Astrocyte of the spinal cord (primary cell): ENCODE measurements at places on chromosomes 11 and 22.
A peak's percentile ranks its signal among the peaks of the same experiment; 100 is the strongest.

DNA sequence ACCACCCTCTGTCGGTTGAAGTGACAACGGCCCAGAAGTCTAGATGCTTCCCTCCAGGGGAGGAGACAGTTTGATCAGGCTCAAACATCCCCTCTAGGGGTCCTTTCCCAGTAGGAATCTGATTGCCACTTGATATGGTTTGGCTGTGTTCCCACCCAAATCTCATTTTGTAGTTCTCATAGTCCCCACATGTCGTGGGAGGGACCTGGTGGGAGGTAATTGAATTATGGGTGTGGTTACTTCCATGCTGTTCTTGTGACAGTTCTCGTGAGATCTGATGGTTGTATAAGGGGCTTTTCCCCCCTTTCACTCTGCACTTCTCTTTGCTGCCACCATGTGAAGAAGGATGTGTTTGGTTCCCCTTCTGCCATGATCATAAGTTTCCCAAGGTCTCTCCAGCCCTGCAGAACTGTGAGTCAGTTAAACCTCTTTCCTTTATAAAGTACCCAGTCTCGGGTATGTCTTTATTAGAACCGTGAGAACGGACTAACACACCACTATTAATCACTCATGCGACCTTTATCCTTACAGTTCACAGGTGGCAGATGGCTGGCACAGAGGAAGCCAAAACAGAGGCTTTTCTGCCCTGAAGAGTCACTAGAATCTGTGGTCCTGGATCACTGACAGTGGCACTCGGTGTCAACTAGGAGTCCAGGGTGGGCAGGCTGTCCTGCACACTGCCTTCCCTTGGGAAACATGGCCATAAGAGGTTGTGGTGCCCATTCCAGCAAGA is 21.6 kb downstream of the ASPHD2 start:
- DNase-seq: no peak

DNA sequence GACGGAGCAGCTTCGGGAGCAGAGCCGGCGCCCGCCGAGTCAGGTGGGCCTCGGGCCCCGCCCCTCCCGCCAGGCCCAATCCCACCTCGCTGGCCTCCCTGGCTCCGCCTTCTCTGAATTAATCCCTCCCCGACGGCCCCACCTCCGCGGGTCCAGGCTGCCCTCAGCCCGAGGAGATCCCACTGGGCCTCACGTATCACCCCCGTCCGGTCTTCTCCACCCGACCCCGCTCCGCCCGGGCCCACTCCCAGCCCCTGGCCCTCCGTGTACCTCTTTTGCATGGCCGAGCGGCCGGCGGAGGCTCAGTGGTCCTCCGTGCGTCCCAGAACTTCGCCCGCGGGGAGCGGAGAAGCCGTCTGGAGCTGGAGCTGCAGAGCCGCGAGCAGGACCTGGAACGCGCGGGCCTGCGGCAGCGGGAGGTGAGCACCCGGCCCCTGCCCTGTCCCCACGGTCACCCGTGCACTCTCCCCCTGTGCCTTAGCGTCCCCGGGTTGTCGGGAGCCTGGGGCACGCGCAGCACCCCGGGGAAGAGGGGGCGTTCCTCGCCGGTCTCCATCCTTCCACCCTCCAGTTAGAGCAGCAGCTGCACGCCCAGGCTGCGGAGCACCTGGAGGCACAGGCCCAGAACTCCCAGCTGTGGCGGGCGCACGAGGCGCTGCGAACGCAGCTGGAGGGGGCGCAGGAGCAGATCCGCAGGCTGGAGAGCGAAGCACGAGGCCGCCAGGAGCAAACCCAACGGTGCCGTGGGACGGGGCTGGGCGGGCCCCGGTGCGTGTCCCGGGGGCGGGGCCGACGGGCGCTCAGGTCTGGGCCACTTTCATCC is 2.2 kb upstream of the CD151 start:
- peak; percentile 66 for DNase-seq

- no peak for DNase-seq
Measured at GRCh38 chr11:43737201-43737590, 56.7 kb downstream of the HSD17B12 start.

- DNase-seq: no peak
Measured at GRCh38 chr11:122746050-122746478, 90.5 kb downstream of the UBASH3B start.

DNA sequence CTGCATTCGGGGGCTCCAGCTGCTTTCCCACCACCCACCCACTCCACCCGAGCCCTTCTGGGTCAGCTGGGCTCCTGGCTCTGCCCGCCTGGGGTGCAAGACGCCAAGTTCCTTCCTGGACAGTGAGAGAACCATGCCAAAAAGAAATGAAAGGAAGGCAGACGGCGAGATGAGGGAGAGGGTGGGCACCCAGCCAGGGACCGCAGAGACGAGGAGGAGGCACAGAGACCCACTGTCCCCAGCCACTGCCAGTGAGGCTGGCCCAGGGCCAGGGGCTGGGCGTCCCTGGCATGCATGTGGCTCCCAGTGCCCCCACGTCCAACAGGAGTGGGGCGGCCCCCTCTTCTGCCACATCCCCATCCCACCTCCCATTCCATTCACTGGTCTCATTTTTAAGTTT is 10.8 kb upstream of the CD81 start:
- no peak for DNase-seq

DNA sequence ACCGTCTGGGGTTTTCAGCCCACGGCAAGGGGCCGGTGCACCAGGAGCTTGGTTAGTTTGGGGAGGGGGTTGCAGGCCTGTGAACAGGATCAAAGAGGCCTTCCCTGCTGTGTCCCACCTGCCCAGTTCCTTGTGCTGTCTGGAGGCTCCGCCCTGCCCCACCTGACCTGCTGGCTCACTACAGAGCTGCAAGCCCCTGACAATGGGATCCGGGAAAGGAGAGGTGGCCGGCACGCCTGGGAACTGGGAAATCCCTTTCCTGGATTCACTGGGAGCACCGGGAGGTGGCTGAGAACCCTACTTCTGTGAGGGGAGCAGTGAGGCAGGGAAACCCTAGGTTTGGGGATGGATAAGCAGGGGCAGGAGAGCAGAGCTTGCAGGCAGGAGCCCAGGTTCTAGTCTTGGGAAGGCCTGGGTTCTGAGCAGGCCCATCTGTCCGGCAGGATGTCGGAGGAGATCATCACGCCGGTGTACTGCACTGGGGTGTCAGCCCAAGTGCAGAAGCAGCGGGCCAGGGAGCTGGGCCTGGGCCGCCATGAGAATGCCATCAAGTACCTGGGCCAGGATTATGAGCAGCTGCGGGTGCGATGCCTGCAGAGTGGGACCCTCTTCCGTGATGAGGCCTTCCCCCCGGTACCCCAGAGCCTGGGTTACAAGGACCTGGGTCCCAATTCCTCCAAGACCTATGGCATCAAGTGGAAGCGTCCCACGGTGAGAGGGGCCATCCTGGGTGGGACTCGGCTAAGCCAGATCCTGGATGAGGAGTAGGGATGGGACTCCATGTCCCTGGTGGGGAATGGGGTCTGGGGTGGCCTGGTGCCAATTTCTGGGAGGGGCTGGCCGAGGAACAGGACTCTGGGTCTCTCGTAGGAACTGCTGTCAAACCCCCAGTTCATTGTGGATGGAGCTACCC is 786 bp downstream of the CAPN1 start:
- no peak for DNase-seq

GRCh38 chr11:23099256-23099655 is 239.0 kb upstream of the CCDC179 start:
- DNase-seq: no peak

DNA sequence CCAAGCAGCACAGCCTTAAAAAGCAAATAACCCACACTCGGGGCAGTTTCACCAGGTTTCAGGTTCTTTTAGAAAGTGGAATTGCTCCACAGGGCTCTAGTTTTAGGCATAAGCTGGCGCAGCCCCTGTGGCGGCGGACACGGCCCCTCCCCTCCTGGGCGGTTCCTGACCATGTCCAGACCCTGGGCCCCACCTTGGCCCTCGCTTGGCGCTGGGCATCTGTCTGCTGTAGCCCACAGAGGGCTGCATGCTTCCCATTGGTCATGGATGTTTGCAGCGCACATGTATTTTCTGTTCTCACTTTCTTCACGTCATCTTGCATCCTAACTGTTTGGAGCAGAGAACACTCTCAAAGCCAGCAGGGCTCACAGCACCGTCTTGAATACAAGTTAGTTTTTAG is 244.3 kb downstream of the BRD1 start:
- DNase-seq: no peak

DNA sequence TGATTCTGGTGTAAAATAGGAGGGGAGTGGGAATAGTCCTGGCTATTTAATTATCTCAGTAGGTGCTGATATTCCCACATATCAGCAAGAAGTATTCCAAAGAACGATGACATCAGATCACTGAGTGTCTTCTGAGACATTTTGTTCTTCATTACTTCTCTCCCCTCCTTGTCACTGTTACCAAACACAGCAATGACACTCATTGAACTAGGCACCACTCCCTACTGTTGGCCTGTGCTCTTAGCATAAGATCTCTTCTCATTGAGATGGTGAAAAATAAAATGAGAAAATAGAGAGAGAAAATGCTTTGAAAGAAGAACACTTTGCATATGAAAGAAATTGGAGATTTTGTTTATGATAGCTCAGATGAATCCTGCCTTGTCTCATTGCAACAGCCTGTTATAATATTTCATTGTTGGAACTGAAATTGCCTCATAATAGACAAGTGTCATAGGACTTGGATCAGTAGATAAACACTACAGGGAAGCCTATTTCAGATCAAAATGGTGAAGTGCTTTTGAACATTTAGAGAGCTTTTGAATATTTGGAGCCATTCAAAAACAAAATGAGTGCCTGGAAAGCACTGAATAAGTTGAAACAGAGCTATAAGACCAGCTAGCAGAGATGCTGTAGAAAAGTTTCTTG is 11.3 kb upstream of the ETS1 start:
- DNase-seq: no peak

GRCh38 chr22:30233582-30233981 is 13.0 kb downstream of the LIF start:
- DNase-seq: no peak

- DNase-seq: peak; percentile 99
Measured at GRCh38 chr22:39960791-39961746, 872 bp downstream of the TMA7B start.

GRCh38 chr11:63490551-63491239 is at the start of gene PLAAT5:
TSS of gene PLAAT5 (minus strand) at chr11:63491167. CDS start at chr11:63491034, 133 bp downstream.
- DNase-seq: no peak

- DNase-seq: no peak
Measured at GRCh38 chr11:100205926-100206325, 481.2 kb upstream of the ARHGAP42 start.

DNA sequence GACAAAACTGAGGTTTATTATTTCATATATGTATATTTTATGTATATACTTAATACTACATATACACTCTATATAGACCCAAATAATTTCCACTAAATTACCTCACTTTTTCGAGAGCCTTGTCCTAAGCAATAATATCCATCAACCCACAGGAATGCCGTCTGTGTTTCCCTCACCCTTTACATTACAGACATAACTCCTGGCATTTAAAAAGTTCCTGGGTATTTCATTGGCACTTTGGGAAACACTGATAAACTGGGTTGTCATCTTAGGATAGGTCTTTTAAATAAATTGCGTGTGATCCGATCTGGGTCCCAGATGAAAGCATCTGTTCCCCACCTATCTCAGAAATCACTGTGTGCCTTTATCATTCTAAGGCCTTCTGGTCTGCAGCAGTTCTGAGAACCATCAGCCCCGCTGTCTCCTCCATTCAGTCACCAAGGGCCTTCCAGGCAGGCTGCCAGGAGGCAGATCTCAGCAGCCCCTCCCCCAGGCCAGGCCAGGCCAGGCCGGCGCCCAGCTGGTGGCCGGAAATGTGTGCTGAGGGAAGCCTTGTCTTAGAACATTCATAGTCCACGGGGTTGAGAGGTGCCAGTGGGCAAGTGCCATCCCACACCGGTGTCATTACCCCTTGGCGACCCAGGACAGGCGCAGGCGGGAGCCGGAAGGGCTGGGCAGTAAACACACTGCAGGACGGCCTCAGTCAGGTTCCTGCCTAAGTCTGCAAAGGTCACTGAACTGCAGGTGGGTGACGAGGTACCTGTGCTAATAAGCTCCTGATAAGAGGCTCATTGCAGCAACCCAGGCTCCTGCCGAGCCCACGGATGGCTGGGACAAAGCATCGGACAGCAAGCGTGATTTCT is 3.3 kb downstream of the FGF19 start:
- peak; percentile 62 for DNase-seq

DNA sequence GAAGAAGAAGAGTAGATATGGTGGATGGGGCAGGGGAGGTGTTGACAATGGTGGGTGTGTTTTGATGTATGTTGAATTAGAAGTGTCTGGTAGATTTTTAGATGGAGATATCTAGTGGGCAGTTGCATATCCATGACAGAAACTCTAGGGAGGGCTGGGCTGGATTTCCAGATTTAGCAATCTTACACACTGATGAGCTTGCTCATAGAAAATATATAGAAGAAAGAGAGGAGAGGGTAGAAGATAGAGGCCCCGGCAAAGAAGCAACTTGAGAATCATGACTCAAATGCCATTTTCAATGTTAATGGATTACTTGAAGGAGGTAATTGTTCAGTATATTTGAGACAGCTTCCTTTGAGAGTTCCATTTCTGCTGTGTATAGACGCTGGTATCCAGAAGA is 8.2 kb downstream of the REXO2 start:
- no peak for DNase-seq

DNA sequence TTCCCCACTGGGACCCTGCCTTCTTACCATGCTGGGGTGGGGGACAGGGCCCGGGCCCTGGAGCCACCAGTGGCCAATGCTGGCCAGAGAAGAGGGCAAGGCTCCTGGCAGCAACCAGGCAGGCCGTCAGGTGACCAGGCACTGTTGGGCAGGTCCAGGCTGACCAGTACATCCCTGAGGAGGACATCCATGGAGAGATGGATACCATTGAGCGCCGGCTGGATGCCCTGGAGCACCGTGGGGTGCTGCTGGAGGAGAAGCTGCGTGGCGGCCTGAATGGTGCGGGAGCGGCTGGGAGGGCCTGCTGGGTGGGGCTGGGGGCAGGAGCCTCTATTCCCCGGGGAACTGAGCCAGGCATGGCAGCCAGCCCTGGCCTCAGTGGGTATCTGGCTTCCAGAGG is 21.0 kb downstream of the C22orf23 start:
- DNase-seq: no peak

GRCh38 chr11:64089493-64089892 is 53.8 kb downstream of the FLRT1 start:
- no peak for DNase-seq

GRCh38 chr11:113725407-113725806 is 19.3 kb upstream of the TMPRSS5 start:
- no peak for DNase-seq

DNA sequence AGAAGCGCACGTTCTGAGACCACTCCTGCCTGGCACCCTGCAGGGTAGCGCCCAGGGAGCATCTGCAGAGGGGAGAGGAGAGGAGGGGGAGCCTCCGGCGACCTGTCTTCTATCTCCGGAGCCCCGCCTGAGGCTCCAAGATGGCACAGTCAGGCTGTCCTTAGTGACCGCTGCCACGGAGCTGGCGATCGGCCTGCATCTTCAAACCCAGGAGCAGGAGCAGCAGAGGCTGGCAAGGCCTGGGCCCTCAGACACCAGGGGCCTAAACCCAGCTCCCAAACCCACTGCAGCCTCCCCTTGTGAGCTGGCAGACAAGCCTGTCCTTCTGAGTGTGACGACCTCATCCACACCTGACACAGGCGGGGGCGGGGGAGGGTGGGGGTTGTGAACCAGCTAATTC is 34.9 kb downstream of the TOLLIP start:
- no peak for DNase-seq

- DNase-seq: peak; percentile 43
Measured at GRCh38 chr11:130070846-130071200, 1.1 kb downstream of the APLP2 start.
